ENCODE measurements at places on chromosomes 1 and 21. TPM values are rescaled to one million over a fixed set of nuclear protein-coding genes. Genes with fewer than 3 reads are reported as not detected.

- no peak overlapping the region for H3K4me3 ChIP-seq
- no peaks in the 10 kb centered on the region for H3K27me3 ChIP-seq
- H3K4me1 ChIP-seq, result no peaks in the 10 kb centered on the region
- no peaks in the 10 kb centered on the region for H3K36me3 ChIP-seq
Observed at GRCh38 chr1:21607549-21608529, 61.3 kb downstream of the RAP1GAP start.

The AMY1C gene
- total RNA-seq, result not detected

The OR2T35 gene
- total RNA-seq, result not detected

DNA sequence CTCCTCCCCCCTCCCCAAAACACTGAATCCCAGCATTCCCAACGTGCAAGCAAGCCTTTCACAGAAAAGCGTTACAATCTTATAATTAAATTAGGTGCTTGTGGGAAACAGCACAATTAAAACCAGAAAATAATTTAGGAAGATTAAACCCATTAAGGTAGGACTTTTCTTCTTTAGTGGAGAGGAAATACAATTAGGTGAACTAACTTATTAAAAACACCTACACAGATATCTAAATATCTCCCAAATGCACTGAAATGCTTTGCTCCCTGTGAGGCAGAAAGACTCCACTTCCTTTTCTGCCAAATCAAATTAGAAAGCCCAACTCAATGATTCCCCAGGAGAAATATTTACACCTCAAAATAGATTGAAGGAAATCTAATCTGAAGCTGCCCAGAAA lies 60.9 kb upstream of the ETS2 start:
- no peak overlapping the region for H3K4me3 ChIP-seq
- DNase-seq, result no peak
- no peak overlapping the region for H3K27ac ChIP-seq
